ENCODE measurements at places on chromosomes 4 and X. TPM values are rescaled to one million over a fixed set of nuclear protein-coding genes. Genes with fewer than 3 reads are reported as not detected.

MSX1 gene
- total RNA-seq = 5.3 TPM

RBM47 gene
- total RNA-seq = 36.9 TPM

PF4V1 gene
- total RNA-seq = not detected

DNA sequence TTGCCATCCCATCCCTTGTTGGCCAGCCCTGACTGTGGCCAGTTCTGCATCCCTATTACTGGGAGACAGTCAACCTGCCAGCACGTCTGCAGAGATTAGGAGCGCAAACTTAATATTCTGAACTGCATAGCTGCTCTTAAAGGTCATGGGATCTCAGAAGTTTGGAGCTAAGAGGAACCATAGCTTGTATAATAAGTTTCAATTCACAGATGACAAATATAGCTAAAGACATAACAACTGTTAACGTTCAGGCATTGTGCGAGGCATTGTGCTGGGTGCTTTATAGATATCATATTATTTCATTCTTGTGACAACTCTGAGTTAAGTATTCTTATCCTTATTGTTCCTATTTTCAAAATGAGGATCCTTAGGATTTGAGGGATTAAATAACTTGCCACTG is 3.7 kb downstream of the SCARB2 start:
- no peak for ATAC-seq

DNA sequence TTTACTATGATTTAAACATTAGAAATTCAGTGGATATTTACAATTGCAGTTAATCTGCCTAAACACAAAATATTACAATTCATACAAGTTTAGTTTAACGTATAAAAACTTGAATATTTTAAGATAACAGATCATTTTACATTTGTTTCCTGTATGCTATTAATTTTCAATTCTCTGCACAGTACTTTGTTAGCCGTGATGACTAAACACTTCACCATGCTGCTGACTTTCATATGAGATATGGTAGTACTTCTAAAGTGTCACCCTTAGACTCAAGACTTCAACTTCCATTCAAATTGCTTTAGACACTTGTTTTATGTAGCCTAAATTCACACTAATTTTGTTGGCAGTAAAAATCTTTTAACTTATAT is 1646.4 kb upstream of the ADGRL3 start:
- ATAC-seq = no peak

DNA sequence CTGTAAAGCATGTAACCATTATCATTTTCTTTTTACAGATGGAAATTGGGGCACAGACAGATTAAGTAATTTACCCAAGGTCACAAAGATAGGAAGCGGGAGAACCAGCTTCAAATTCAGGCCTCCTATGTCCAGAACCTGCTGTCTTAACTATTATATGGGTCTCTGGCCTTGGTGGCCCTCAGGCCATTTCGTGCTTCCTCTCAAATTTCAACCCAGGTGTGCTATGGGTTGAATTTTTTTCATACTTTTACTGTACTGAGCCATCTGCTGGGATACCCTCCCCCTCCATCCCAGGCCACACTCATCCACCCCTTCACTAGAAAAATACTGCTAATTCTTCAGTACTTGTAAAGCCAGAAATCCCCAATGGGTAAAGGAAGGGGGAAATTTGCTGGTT is 42.3 kb downstream of the KLF3 start:
- no peak for ATAC-seq

GRCh38 chr4:151658959-151659600 is 101.7 kb downstream of the GATB start:
- peak; percentile 67 for ATAC-seq

GRCh38 chr4:159606835-159607234 is 504.0 kb downstream of the RAPGEF2 start:
- ATAC-seq = no peak

GRCh38 chrX:39813631-39814277 is 284.0 kb downstream of the BCOR start:
- ATAC-seq = peak; percentile 80

- ATAC-seq = no peak
Observed at GRCh38 chrX:86946569-86946968, 571.0 kb upstream of the KLHL4 start.

DNA sequence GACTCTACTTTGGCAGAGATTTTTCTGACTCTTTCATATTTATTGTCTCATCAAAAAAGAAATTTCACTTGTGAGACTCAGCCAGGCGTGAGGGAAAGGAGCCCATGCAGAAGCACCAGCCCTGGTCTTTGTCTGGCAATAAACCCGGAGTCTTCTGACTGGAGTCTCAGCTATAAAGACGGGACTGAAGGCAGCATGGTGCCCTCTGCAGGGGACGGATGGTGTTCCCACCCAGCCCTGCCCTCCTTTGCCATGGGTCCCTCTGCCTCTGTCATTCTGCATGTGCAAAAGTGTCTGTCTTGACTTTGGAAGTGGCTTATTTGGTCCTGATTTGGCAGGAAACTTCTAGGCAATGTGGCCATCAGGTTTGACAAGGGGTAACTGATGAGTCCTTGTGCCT is 14.2 kb downstream of the ZNF185 start:
- no peak for ATAC-seq

DNA sequence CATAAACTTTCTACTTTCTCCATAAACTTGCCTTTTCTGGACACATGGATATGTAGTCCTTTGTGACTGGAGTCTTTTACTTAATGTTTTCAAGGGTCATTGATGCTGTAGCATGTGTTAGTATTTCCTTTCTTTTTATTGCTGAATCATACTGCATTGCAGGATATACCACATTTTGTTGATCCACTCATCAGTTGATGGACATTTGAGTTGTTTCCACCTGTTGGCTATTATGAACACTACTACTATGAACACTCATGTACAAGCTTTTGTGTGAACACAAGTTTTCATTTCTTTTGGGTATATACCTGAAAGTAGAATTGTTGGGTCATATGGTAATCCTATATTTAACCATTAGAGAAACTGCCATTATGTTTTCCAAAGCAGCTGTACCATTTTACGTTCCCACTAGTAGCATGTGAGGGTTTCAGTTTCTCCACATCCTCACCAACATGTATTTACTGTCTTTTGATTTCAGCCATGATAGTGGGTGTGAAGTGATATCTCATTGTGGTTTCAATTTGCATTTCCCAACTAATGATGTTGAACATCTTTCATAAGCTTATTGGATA is 26.3 kb upstream of the GPM6B start:
- ATAC-seq = no peak
